ENCODE measurements at places on chromosomes 12 and 14. TPM values are rescaled to one million over a fixed set of nuclear protein-coding genes. Genes with fewer than 3 reads are reported as not detected.

KCNH3 gene
- total RNA-seq, result 2.9 TPM

SLC24A4 gene
- total RNA-seq, result not detected

RD3L gene
- total RNA-seq, result not detected

GPR84 gene
- total RNA-seq, result 1.8 TPM

- DNase-seq, result no peak
- no peaks in the 10 kb centered on the region for H3K4me1 ChIP-seq
- H3K4me3 ChIP-seq, result no peak overlapping the region
- no peak overlapping the region for H3K27ac ChIP-seq
- H3K27me3 ChIP-seq, result no peaks in the 10 kb centered on the region
- H3K36me3 ChIP-seq, result no peaks in the 10 kb centered on the region
Observed at GRCh38 chr12:66736931-66737330, 58.1 kb upstream of the GRIP1 start.

GRCh38 chr12:85309125-85309566 lies 29.1 kb downstream of the ALX1 start:
- no peaks in the 10 kb centered on the region for H3K36me3 ChIP-seq
- no peaks in the 10 kb centered on the region for H3K27me3 ChIP-seq
- H3K4me1 ChIP-seq, result no peaks in the 10 kb centered on the region
- no peak overlapping the region for H3K27ac ChIP-seq
- no peak for DNase-seq
- no peak overlapping the region for H3K4me3 ChIP-seq

GRCh38 chr12:104596898-104597843 lies 140.4 kb downstream of the CHST11 start:
- H3K27me3 ChIP-seq, result no peaks in the 10 kb centered on the region
- no peak overlapping the region for H3K4me3 ChIP-seq
- H3K36me3 ChIP-seq, result peaks cover 12% of the 10 kb centered on the region
- H3K4me1 ChIP-seq, result peaks cover 27% of the 10 kb centered on the region
- no peak for DNase-seq

DNA sequence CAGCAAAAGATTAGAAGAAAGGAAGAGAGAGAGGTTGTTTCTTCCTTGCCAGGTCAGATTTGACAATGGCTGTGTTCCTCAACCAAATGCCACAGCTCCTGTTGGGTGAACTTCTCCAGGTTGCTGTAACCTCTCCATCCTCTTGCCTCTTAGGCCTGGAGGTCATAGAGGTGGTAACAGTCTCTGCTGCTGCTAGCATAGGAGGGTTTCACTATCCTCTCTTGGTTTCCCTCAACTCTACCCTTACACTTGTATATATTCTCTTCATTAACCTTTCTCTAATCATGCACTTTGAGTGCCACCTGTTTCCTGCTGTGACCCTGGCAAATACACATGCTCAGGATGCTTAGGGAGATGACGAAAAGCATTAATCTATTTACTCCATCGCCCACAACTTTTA lies 67.7 kb upstream of the HIF1A start:
- no peaks in the 10 kb centered on the region for H3K36me3 ChIP-seq
- DNase-seq, result no peak
- H3K4me1 ChIP-seq, result peaks cover 13% of the 10 kb centered on the region
- H3K27ac ChIP-seq, result no peak overlapping the region

DNA sequence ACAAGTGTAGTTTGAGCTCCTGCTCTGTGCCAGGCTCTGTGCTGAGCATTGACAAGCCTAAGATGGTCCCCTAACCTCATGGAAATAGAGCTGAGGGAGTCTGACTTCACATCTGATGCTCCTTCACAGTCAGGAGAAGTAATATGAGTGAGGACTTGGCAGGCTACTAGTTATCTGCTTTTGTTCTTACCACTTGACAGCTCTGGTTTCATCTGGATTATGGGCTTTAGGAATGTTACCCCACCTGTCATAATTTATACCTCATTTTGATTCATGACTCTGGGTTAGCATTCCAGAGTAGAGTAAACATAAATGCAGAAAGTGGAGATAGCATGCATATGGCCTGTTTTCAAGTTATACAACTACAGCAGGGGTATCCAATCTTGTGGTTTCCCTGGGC lies 40.5 kb downstream of the ATP6V1D start:
- no peak overlapping the region for H3K4me3 ChIP-seq
- H3K36me3 ChIP-seq, result no peaks in the 10 kb centered on the region
- no peaks in the 10 kb centered on the region for H3K27me3 ChIP-seq

- no peak overlapping the region for H3K4me3 ChIP-seq
- no peaks in the 10 kb centered on the region for H3K27me3 ChIP-seq
- no peak for DNase-seq
- no peaks in the 10 kb centered on the region for H3K36me3 ChIP-seq
- no peaks in the 10 kb centered on the region for H3K4me1 ChIP-seq
Observed at GRCh38 chr12:58530742-58531062, 389.6 kb downstream of the LRIG3 start.

DNA sequence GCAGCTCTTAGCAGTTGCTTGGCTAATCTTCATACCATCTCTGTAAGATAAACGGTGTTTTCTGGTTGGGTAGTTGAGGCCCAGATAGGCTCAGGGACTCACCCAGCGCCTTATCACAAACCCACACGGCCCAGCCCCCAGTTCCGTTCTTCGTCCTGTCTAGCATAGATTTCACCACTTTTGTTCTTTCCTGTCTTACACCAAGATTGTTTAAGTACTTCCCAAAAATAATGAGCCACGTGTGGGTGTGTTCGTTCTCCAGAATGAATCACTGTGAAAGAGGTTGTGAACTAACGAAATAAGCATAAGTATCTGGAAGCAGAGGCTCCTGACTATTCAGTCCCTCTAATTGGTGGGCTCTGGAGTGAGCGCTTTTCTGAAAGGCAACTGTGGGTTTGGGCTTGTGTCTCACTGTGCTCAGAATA lies 21.4 kb downstream of the ACVR1B start:
- H3K36me3 ChIP-seq, result peaks cover 7% of the 10 kb centered on the region
- peaks cover 67% of the 10 kb centered on the region for H3K4me1 ChIP-seq
- H3K27ac ChIP-seq, result peak overlapping the region; percentile 37
- DNase-seq, result peak; percentile 52
- H3K27me3 ChIP-seq, result peaks cover 48% of the 10 kb centered on the region
